CD4-positive, alpha-beta T cell treated with Interleukin-6 for 4 hours (primary cell): ENCODE measurements at places on chromosomes 16 and 17.

GRCh38 chr16:7351610-7352510 lies 19.2 kb downstream of the RBFOX1 start:
- no peak for DNase-seq

DNA sequence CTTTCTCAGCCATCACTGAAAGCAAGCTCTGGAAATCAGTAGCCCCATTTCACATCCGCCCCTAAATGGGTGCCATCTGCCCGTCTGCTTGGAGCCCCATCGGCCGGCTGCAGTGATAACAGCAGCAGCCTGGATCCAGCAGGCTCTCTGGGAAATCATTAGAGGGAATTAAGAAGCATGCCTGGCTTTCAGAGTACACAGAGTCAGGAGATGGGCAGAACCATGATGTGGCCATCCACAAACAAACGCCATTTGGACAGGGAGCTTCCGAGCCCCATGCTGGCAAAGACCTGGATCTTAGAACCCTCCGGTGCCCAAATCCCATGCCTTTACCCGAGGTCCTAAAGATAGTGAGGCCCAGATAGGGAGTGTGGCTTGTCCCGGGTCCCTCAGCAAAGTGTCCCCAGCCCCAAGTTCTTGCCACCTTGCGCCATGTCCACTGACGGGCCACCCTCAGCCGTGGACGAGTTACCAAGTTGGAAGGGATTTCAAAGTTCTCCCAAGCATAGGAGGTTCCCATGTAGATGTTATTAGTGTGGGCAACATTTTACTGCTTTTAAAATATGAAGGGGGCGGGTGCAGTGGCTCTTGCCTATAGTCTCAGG lies 1.0 kb upstream of the LITAF start:
- no peak for DNase-seq

GRCh38 chr17:57665128-57665527 lies 80.0 kb downstream of the CCDC182 start:
- DNase-seq: no peak

DNA sequence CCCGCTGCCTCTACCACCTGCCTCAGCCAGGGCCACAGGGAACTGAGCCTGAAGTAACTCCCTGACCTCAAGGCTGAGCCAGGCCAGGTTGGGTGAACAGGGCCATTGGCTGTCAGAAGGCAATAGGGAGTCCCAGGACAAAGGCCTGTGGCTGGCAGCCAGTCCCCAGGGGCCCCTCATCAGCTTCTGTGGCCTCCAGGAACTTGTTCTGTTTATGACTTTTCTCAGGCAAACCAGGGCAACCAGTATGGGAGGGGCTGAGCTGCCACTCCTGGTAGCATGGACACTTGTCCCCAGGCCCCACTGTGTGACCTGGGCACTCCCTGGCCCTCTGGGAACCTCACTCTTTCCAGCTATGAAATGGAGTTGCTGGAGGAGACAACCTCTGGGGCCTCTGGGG lies 40.1 kb downstream of the CPNE2 start:
- DNase-seq: no peak

DNA sequence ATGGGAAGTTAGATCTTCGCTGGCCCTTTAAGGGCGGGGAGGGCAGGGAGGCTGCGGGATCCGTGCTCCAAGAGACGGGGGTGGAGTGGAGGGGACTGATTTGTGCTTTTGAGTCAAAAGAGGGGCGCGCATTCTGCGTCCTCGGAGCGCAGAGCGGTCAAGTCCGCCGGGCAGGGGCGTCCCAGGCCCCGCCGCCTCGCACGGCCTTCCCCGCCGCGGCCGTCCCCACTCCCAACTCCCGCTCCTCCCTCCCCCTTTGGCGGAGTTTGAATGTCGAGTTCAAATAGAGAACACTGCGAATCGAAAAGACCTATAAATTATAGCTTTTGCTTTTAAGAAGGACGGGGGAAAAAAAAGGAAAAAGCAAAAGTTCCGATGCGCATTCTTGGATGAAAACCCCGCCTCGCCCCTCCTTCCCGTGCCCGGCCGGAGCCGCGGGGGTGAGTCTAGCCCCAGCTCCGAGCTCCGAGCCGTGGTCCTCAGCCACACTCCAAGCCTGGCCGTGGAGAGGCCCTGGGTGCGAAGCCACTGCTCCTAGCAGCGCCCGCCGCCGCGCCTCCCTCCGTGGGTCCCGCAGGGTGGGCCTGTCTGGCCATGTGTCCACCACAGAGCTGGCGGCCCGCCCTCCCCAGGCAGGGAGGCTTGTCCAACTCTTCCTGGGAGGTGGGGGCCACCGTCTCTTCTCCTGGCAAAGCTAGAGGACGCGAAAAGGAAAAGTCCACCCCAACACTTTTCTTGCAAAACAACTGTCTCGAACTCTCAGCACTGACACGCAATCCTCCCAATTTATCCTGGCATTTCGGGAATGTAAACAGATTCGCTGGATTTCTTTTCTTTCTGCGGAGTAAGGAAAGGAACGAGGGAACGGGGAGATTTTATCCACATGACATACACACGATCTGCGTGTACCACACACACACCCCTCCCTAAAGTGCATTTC lies 3.6 kb downstream of the CBX8 start:
- DNase-seq: no peak
